AG09309 (cell line): ENCODE measurements at places on chromosomes 5 and 9.

DNA sequence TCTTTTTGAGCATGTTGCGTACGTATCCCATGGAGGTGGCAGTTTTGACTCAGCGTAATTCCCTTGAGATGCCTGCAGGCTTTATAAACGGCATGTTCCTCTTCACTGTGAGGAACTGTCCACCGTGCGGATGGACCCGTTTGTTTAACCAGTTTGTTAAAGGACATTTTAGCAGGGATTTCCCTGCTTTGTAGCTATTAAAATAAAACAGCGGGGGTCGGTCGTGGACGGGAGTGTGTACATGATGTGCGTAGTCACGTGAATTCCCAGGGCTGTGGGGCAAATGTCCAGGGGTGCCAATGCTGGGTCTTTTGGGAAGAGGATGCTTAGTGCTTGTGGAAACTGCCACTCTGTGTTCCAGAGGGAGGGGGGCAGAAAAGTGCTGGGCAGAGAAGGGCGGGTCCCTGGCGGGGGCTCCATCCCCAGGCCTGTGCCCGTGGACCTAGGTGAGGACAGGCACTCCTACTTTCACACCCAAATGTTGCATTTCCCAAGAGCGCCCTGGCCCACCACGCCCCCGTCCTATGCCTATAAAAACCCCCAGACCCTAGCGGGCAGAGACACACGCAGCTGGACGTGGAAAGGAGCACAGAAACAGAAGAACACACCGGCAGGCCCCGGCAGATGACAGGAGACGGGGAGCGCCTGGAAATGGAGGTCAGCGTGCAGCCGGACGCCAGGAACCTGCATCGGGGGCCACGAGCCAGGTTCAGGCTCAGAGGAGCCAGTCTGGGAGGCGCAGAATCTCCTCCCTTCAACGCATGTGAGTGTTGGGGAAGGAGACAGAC lies 4.0 kb upstream of the TERT start:
- DNase-seq: no peak

- DNase-seq: no peak
Observed at GRCh38 chr5:135487037-135487395, 34.9 kb upstream of the TIFAB start.

GRCh38 chr9:107750741-107751566 lies 261.4 kb upstream of the KLF4 start:
- DNase-seq: peak; percentile 98

- DNase-seq: peak; percentile 29
Observed at GRCh38 chr5:131589510-131590348, 45.3 kb downstream of the RAPGEF6 start.

- DNase-seq: no peak
Observed at GRCh38 chr5:32541241-32541640, 44.1 kb upstream of the SUB1 start.

DNA sequence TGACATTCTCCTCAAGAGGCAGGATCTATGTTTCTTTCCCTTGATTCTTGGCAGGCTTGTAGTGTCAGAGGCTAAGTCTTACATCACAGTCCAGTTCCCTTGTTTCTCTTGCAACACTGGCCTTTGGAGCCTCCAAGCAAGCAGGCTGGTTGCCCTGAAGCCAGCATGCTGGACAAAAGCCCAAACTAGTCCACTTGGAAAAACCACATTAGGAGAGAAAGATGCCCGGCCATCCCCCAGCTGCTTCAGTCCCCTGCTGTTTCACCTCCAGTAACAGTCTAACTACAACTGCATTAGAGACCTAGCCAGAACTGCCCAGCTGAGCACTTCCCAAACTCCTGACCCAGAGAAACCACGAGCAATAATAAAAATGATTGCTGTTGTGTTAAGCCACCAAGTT lies 87.6 kb downstream of the ADAMTS6 start:
- peak; percentile 99 for DNase-seq

GRCh38 chr9:16001856-16002255 lies 449.0 kb downstream of the CCDC171 start:
- no peak for DNase-seq

DNA sequence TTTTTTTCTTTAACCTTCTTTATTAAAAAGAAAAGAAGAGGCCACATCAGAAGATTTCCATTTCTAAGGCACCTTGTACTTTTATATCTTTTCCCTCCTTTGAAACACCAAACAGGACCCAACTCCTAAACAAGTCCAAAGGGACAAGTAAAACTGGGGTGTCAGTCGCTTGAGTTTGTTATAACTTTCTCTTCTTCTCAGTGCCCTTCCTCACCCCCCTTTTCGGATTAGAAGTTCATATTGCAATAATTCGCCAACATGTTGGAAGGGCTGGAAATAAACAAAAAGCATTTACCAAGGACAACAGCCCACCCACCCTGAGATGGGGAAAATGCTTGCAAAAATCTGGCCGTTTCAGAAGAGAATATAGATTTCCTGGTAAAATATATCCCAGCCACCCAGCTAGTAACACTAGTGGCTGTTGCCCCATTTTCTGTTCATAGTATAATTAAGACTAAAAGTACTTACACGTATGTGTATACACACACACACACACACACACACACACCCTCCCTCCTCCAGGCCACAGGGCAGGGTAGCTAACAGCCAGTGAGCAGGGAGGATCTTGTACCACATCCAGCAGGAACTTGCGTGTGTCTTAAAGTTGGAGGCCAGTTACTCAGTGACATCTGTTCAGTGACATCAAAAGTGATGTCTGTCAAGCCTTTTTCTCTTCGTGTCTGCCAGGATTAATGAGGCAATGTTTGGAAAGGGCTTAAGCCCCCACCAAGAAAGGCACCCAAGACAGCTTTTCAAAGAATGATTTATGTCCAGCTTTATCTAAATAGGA lies 149.1 kb upstream of the KLF4 start:
- peak; percentile 52 for DNase-seq

GRCh38 chr9:111691672-111692329 lies 30.4 kb downstream of the GNG10 start:
- DNase-seq: peak; percentile 14

- no peak for DNase-seq
Observed at GRCh38 chr5:38045446-38045845, 205.6 kb upstream of the GDNF start.
